ENCODE measurements at places on chromosomes 1 and 21. TPM values are rescaled to one million over a fixed set of nuclear protein-coding genes. Genes with fewer than 3 reads are reported as not detected.

The TMEM61 gene
- 3.8 TPM for total RNA-seq

- no peak for DNase-seq
These were observed 136.7 kb upstream of the HOOK1 start for GRCh38 chr1:59678040-59678439.

GRCh38 chr21:46594276-46594675 is 10.6 kb downstream of the S100B start:
- no peak for DNase-seq

GRCh38 chr1:116990612-116991151 is 10.9 kb upstream of the CD101 start:
- no peak for DNase-seq

The LIN28A gene
- total RNA-seq, result 26.2 TPM

GRCh38 chr1:108643492-108644335 is 17.2 kb downstream of the HENMT1 start:
- DNase-seq, result no peak

GRCh38 chr1:54378157-54378873 is 27.9 kb downstream of the SSBP3 start:
- no peak for DNase-seq

The S100A8 gene
- 678 TPM for total RNA-seq

The OBSCN gene
- total RNA-seq, result 17.2 TPM

GRCh38 chr1:83670909-83671565 is 327.9 kb downstream of the TTLL7 start:
- DNase-seq, result no peak

- no peak for DNase-seq
These were observed 1.3 kb downstream of the NEK7 start for GRCh38 chr1:198157847-198158725.

DNA sequence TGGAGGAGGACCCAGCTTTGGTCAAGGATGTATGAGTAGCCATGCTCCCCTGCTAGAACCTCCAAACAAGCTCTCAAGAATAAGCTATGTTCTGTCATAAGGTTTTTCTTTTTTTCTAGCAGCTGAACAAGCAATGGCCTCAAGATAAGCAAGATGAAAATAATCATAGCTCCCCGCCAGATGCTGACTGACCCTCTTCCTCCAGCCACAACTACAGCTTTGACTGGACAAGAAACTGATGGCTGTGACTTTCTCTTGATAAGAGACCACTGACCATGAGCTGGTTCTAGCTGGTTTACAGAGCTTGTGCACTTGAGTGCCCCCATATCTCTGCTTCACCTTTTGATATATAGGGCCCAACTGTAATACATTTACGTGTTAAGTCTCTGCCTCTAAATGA is 38.2 kb upstream of the PARP1 start:
- DNase-seq, result no peak

GRCh38 chr1:70168283-70168682 is 37.1 kb downstream of the LRRC40 start:
- no peak for DNase-seq

The ADCY10 gene
- 0.39 TPM for total RNA-seq

DNA sequence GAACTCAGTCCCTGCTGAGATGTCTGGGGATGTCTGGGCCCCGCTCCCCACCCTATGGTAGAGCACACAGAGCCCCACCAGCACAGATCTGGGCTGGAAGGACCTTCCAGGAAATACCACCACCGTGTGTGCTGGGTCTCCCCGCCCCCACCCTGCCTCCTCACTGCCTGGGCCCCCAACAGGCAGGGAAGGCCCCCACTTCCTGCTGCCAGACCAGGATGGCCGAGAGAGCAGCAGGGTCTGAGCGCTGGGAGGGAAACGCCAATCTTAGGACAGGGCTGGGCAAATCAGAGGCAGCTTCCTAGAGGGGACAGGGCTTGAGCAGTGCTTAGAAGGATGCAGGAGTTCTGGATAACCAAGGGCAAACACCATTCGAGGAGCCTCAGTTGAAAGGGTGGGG is 11.9 kb downstream of the ADGRB2 start:
- no peak for DNase-seq

GRCh38 chr1:205480349-205480985 is 24.0 kb upstream of the CDK18 start:
- no peak for DNase-seq

The IL19 gene
- total RNA-seq, result not detected

All from type B pancreatic cell (in vitro differentiated cells).